Fibroblast of mammary gland (primary cell): ENCODE measurements at places on chromosomes 4 and X.
A peak's percentile ranks its signal among the peaks of the same experiment; 100 is the strongest.

GRCh38 chr4:77579406-77580076 lies 26.1 kb upstream of the CXCL13 start:
- peak; percentile 86 for DNase-seq

DNA sequence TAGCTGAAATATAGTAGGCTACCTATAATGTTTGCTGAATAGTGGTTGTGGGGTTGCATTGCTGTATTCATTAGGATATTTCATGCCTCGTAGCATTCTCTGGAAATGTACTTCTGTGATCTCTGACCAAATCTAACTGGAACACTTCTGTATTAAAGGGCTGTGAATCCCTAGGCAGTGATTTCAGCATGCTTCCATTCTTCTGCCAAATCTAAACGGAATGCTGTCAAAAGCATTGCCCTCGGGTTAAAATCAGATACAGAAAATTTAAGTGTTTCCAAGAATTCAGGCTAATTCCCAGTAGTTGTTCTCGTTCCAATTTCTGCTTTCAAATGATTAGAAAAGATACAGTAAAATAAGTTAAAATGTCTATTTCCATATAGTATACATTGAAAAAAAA lies 1847.5 kb upstream of the IGFBP7 start:
- DNase-seq: no peak

- no peak for DNase-seq
Observed at GRCh38 chrX:131840799-131841495, 182.2 kb upstream of the STK26 start.

- DNase-seq: peak; percentile 66
Observed at GRCh38 chr4:73998040-73999011, at the start of gene CXCL5. TSS of gene CXCL5 (minus strand) at chr4:73998677. CDS start at chr4:73998581, 96 bp downstream.

DNA sequence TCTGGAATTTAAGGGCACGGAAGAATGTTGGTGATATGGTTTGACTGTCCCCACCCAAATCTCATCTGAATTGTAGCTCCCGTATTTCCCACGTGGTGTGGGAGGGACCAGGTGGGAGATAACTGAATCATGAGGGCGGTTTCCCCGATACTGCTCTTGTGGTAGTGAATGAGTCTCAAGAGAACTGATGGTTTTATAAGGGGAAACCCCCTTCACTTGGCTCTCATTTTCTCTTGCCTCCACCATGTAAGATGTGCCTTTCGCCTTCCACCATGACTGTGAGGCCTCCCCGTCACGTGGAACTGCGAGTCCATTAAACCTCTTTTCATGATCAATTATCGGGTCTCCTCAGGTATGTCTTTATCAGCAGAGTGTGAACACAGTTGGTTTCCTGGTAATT lies 25.6 kb upstream of the DHRSX start:
- no peak for DNase-seq

DNA sequence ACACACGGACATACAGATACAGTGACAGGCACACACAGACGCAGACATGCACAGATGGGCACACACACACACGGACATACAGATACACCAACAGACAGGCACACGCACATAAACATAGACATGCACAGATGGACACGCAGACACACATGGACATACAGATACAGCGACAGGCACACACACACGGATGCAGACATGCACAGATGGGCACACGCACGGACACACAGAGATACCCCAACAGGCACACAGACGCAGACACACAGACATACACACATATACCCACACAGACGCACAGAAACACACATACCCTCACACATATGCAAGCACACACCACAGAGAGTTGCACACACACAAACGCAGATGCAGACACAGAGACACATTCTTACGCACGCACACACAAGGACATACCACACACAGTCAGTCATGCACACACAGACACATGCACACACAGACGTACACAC lies 24.4 kb upstream of the SLC25A6 start:
- no peak for DNase-seq

- DNase-seq: no peak
Observed at GRCh38 chr4:94480362-94480951, 28.7 kb downstream of the PDLIM5 start.

DNA sequence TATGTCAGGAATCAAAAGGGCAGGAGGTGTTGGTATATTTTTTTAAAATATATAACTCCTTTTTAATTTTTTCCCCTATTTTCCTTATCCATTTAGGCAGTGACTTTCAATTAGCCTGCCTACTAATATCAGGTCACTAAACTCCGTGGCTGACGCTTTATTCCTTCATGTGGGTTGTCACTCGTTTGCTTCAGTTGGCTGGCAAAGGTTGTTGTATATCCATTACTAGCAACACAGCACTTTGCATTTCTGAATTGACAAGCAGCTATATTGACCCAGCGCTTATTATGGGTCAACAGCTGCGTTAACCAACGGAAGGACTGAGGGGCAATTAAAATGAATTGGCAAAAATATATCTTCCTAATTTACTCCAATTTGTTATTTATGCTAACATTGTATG lies 87.7 kb downstream of the ARX start:
- no peak for DNase-seq

- DNase-seq: peak; percentile 91
Observed at GRCh38 chrX:30643313-30643821, 9.9 kb upstream of the GK start.

DNA sequence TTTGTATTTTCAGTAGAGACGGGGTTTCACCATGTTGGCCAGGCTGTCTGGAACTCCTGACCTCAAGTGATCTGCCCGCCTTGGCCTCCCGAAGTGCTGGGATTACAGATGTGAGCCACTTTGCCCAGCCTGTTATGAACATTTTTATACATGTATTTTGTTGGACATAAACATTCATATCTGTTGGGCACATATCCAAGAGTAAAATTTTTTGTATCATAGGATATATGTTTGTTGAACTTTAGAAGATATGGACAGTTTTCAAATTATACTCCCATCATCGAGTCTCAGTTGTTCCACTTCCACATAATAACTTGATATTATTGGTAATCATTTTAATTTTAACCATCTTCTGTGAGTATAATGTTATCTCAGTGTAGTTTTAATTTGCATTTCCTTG lies 23.6 kb downstream of the GLRB start:
- no peak for DNase-seq

- no peak for DNase-seq
Observed at GRCh38 chr4:78806943-78807460, 30.9 kb downstream of the BMP2K start.

DNA sequence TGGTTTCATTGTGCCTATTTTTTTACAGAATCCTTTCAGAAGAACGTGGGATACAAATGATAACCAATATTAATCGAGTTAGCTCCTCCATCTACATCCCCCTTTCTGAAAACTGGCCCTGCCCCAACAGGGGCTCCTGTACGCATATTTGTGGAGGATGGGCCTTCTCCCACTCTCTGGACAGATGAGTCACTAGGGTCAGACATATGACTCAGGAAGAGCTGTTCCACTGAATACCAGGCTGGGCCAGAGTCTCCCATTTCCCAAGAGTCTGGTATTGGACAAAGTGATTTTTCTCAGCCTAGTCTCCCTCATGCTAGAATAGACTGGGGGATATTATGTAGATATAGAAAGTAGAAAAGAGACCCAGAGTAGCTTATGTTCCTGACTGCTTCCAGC lies 142.4 kb downstream of the TSPAN5 start:
- DNase-seq: peak; percentile 92
